ENCODE measurements at places on chromosomes 6 and 20.

DNA sequence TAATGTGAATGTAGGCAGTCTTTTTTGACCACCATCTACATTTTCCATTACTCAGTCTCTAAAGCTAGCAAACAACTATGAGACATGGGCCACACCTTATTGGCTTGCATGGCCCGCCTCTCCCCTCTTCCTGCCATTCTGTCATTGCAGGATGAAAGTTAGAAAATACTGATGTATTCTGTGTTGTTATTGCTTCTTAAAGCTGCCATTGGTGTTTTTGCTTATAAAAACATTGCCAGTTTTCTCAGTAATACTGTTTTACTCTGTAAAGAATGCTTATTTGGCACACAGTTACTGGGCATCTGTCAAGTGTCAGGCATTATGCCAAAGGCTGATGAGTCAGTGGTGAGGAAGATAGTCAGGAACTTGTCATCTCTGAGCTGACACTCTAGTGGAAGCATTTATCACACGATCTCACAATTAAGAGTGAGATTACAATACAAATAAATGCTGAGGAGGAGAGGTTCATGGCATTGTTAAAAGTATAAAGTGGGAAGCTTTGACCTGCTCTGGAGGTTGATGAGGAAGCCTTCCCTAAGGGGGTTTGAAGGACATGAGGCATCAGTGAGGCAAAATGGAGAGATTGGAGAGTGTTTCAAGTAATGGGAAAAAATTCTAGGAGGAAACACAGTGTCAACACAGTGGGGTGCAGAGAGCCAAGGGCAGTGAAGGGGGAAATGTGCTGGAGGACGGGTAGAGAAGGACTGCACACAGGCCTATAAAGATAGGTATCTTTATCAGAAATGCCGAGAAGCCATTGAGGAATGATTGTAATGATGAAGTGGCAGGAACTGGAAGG is 14.7 kb downstream of the KLHL32 start:
- peak; percentile 55 for DNase-seq

DNA sequence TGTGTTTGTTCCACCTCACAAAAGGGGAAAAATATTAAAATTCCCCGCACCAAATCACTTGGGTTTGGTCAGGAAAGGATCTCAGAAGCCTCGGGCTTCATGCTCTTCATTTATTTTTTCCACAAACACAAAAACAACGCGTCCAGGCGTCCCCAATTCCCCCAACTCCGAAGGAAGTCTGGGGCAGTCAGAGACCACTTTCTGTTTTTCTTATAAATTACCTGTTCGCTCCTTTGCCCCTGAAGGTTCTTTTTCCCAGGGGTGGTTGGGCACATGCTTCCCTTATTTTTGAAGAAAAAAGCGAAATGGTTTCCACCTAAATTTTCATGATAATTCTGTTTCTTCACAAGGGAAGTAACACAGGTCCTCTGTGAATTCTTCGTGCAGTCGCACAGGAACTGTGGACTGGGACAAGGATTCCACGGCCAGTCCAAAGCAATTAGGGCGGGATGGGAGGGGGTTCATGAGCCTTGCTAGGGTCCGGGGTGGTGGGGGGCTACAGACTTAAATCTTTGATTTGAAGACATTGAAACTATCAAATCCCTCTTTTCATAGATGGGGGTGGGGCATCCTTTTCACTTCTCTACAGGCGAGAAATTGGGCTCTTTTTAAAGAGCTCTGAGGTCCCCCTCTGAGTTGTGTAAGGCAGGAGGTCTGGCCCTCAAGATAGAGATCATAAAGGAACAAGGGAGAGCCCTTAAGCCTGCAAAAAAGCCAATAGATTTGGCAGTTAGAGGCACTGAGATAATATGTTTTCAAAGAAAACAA is 30.5 kb upstream of the HFE start:
- peak; percentile 85 for DNase-seq

DNA sequence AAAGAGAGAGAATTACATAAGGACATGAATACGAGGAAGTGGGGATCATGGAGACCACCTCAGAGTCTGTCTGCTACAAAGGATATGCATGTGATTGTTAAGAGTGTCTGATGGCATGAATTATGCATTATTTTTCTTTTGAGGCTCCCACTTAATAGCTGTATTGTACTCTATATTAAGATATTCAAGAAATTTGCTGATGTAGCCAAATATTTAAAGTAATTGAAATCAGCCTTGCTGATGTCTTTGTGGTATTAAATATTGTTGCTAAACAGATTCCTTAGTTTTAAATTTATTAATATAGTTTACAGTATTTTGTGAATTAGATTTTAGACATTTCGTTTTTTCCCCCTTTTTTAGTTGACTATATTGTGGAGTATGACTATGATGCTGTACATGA is 25.3 kb downstream of the CD2AP start:
- DNase-seq = no peak

- peak; percentile 92 for DNase-seq
These were observed 897 bp downstream of the CD2AP start for GRCh38 chr6:47478233-47479139.

DNA sequence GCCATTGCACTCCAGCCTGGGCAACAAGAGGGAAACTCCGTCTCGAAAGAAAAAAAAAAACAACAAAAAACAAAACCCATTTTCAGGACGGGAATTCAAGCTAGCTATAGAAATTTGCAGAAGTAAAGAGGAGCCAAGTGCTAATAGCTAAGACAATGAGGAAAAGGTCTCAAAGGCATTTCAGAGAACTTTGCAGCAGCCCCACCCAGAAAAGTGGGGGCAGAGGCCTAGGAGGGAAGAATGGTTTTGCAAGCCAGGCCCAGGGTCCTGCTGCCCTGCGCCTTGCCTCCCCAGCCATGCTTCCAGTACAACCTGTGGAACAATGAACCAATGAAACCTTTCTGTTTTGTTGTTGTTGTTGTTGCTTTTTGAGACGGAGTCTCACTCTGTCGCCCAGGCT is 38.3 kb upstream of the SAMHD1 start:
- no peak for DNase-seq

DNA sequence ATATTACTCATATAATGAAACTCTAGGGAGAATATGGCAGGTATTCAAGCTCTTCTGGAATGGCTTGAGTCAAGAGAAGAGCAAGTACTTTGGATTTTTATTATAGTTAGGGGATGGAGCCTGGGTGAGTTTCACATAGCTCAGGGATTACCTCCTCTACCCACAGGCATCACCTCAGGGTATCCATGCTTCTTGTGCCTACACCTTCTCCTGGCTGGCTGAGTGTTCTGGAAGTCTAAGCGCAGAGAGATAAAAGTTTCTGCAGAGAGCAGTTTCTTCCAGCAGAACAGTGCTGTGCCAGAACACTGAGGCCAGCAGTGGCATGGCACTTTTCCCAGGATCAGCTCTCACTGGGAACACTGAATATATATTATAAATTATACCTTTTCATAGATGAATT is 199.7 kb upstream of the KCNQ5 start:
- no peak for DNase-seq

DNA sequence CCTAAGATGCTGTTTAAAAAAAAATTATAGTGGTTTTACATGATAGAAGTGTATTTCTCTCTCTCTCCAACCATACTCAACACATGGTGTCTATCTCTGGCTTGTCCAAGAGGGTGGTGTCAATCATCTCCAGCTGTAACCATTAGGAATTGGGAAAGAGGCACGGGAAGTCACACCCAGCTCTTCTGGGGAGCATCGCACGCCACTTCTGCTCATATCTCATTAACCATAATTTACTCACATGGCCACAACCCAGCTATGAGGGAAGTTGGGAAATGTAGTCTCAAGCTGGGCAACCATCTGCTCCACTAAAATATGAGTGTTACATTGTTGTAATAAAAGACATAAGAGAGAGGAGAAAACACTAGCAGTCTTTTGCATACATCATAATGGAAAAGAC is 30.4 kb upstream of the TSHZ2 start:
- DNase-seq = peak; percentile 53

- DNase-seq = peak; percentile 50
These were observed 49.1 kb upstream of the OPRM1 start for GRCh38 chr6:153989989-153990388.

DNA sequence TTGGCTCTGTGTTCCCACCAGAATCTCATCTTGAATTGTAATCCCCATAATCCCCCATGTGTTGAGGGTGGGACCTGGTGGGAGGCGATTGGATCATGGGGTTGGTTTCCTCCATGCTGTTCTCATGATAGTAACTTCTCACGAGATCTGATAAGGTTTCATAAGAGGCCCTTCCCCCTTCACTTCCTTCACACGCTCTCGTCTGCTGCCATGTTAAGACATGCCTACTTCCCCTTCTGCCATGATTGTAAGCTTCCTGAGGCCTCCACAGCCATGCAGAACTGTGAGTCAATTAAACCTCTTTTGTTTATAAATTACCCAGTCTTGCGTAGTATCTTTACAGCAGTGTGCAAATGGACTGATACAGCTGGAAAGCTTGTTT is 90.0 kb downstream of the ELOVL5 start:
- DNase-seq = peak; percentile 32
